ENCODE measurements at places on chromosomes 6 and 20.

GRCh38 chr20:47317127-47317895, 39.2 kb downstream of the ZMYND8 start:
- peak; percentile 44 for DNase-seq

- DNase-seq = no peak
These were observed at the start of gene SIM1 for GRCh38 chr6:100464903-100465700. SIM1 (minus strand) TSS chr6:100464921; CDS start chr6:100463468, 1,453 bp downstream.

GRCh38 chr6:98816799-98817198, 17.6 kb upstream of the POU3F2 start:
- DNase-seq = no peak

GRCh38 chr6:108728826-108729225, 119.4 kb upstream of the ARMC2 start:
- no peak for DNase-seq

GRCh38 chr6:131828951-131829350, 21.1 kb downstream of the ENPP1 start:
- DNase-seq = no peak

- no peak for DNase-seq
These were observed 45.5 kb upstream of the RNF8 start for GRCh38 chr6:37308069-37308815.

All from GM12891 (cell line).